ENCODE measurements at places on chromosomes 7 and 10.
A peak's percentile ranks its signal among the peaks of the same experiment; 100 is the strongest.

- DNase-seq, result no peak
Observed at GRCh38 chr7:129540340-129540739, 38.0 kb downstream of the SMKR1 start.

DNA sequence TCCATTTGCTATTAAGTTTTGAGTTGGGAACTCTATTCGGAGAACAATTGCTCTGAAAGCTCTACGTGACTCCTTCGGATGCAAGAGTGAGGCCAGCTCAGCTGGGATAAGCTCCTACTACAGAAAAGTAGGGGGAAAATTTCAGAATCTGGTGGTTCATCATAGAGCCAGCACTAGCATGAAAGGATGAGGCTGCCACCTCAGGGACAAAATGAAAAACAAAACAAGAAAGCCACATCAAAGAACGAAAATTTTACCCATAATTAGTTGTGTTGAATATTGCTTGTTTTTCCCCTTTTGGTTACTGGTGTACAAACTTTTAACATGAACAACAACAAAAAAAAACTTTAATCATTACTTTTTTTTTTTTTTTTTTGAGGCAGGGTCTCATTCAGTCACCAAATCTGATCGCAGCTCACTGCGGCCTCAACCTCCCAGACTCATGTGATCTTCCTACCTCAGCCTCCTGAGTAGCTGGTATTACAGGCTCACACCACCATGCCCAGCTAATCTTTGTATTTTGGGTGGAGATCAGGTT is 39.7 kb upstream of the NFE2L3 start:
- no peak for DNase-seq

DNA sequence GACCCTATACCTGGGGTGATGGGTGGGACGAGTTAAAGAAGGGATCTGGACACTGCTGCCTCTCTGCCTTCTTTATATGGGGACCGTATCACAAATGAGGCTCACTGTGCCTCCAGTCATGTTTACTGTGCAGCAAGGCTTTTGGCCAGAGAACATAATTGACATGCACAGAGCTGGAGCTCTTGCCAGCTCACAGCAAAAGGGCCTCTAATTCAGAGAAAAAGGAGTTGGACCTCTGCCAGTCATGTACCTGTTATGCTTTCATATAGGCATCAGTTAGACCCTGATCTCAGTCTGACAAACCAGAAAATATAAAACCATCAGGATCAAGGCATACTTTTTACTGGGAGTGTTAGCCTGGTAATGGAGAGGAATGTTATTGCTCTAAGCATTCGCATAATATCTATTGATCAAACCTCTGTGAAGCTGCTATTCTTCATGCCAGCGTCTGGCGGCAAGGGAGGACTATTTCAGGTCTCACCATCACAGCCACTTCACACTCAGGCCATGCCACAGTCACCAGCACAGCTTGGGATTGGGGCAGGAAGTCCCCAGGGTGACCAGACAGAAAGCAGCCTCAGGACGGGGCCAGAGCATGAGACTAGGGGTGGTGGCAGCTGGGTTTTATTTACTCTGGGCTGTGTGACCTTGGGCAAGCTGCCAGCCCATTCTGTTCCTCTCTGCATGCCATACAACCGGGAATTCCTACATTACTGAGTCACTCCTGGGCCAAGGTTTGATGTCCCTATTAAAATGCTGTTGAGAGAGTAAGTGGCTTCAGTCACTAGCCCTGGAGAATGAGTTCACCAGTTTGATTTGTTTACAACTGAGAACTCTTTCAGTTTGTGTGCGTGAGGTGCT is 90.1 kb downstream of the NPSR1 start:
- no peak for DNase-seq

- no peak for DNase-seq
Observed at GRCh38 chr7:74479961-74480829, 26.5 kb downstream of the GTF2IRD1 start.

GRCh38 chr7:23470330-23471105 is at the start of gene IGF2BP3:
IGF2BP3 (minus strand) TSS chr7:23470491; CDS start chr7:23470110, 381 bp downstream.
- DNase-seq, result no peak

- DNase-seq, result no peak
Observed at GRCh38 chr10:58918887-58919286, 257.6 kb upstream of the PHYHIPL start.

GRCh38 chr10:130637089-130637676 is 501.0 kb downstream of the GLRX3 start:
- no peak for DNase-seq

DNA sequence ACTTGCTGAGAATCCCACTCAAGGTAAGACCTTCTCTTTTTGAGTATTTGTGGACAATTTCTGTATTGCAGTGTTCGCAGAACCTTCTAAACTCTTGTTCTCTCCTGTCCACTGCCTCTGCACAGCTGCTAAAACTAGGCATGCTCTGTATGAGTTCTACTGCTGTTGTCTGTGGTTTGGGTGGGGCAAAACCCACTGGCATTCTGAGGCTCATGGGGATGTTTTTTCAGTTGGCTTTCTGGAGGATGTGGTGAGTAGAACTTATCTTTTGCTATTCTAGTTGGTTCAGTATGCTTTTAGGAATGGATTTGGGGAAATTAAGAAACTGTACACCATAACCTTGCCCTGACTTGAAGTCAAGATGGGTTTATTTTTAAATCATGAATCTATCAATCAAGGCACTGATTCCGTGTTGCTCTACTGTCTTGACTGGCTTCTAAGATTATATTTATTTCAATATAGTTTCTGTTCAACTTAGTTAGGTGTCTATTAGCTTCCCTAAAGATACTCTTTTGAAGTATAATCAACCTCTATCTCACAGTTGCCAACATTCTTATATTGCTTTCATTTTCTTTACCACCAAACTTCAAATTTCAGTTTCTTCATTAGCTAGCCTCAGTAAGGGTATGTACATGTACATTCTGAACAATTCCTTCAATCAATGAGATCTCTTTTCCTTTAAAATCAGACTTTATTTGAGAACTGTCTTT is 25.0 kb upstream of the C1GALT1 start:
- peak; percentile 22 for DNase-seq

DNA sequence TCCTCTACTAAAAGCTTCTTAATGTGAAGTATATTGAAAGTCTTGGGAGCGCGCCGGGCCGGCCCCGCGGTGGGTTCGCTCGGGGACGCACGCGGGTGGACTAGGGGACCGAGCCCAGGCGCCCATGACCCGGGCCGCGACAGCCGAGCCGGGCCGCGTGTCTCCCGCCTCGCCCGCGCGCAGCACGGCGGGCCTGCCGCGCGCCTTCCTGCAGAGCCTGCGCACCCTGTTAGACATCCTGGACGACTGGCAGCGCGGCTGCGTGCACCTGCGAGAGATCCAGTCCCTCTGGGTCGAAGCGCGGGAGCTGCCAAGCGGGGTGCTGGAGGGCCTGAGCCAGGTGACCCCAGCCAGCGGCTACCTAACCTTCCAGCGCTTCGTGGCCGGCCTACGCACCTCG is 25.4 kb upstream of the ZNF735 start:
- DNase-seq, result no peak

DNA sequence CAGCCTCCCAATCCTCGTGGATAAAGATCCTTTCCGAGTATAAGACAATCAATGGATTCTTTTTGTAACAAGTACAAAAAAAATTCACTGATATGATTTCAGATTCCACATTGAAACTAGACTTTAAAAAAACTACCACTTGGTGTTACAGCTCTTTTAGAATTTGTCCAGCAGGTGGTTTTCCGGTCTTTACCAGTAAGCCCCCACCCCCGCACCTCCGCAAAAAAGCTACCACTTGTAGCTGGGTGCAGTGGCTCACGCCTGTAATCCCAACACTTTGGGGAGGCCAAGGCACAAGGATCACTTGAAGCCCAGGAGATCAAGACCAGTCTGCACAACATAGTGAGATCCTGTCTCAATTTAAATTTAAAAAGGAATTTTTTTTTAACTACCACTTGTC is 19.8 kb downstream of the IGF2BP3 start:
- no peak for DNase-seq

- DNase-seq, result no peak
Observed at GRCh38 chr7:132904209-132904608, 177.7 kb downstream of the CHCHD3 start.

DNA sequence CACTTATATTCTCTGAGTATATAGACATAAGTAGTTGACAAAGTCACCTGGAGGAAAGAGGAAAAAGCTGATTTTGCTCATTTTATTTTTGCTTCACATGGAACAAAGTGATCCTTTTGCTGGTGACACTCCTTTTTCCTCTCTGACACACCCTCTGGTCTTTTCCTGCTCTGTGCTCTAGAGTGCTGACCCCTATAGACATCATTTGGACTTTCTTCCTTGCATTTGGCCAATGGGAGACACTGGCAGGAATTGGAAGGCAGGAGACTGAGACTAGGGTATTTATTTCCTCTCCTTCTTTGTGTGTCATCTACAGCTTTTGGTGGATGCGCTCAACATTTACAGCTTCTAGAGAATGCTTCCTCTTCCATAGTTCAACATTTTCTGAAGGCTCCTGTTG is 1078.1 kb downstream of the SORCS1 start:
- no peak for DNase-seq

GRCh38 chr7:767941-768731 is 41.1 kb upstream of the PRKAR1B start:
- no peak for DNase-seq

GRCh38 chr10:128046156-128046952 is 79.9 kb downstream of the MKI67 start:
- no peak for DNase-seq

DNA sequence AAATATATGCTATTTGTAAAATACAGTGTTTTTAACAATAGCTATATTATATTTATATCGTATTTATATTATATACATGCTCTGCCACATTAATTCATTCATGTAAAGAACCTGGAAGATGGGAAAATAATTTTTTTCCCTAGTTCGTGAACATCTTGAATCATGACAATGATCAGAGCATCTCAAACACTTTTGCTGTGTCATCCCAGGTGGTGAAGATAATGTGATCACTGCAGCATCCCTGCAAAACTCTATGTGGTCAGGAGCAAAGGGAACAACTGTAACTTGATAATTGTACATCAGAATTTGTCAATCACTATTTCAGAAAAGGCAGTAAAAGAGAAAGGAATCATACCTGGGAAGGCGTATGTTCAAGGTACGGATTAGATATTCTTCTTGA is 39.3 kb downstream of the RAPGEF5 start:
- DNase-seq, result no peak

DNA sequence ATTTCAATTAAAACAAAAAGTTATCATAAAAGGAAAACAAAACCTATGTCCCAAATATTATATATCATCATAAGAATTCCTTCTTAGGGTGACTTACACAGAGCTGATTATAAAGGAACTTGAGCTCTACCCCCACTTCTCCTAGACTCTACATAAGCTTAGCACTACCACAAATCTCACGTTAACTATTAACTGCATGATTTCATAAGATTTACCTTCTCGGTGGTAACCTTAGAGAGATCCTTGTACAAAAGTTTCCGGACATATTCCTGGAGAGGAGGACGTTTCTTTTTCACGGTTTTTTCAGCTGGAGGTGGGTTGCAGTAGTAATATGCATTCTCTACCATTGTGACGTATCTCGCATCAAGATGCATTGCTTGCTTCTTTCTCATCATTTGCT is 83.7 kb downstream of the UPF2 start:
- DNase-seq, result no peak

- no peak for DNase-seq
Observed at GRCh38 chr10:60031664-60032063, 125.3 kb upstream of the CCDC6 start.

DNA sequence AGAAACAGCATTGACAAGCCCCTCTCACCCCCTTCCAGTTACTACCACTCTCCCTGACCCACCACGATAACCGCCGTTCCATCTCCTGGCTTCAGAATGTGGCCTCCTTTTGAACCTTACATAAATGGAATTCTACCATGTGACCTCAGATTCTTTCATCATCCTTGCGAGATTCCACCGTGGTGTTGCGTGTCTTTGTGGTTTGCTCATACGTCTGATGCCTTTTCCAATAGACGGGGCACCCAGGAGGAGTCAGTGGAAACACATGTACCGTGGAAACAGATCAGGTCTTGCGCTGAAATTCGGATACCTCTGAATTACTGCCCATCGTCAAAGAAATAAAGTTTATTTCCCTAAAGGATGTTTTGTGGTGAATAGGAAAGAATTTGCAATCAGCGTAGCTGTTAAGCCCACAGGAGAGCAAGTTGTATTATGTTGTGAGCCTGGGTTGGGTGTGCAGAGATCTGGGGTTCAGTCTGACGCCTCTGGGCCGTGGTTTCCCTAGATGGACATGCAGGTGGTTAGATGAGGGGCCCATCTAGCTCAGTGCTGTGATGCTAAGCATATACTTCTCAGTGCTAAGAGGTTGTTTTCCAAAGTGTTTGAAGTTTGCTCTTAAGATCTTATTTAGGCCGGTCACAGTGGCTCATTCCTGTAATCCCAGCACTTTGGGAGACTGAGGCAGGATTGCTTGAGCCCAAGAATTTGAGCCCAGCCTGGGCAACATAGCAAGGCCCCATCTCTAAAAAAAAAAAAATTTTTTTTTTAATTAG is 29.1 kb downstream of the GTF2IRD1 start:
- no peak for DNase-seq

GRCh38 chr7:16169537-16169936 is 251.8 kb downstream of the CRPPA start:
- DNase-seq, result no peak

- DNase-seq, result no peak
Observed at GRCh38 chr10:13346283-13347042, 1.6 kb downstream of the SEPHS1 start.

GRCh38 chr7:72343991-72344390 is 68.1 kb downstream of the CALN1 start:
- DNase-seq, result no peak

DNA sequence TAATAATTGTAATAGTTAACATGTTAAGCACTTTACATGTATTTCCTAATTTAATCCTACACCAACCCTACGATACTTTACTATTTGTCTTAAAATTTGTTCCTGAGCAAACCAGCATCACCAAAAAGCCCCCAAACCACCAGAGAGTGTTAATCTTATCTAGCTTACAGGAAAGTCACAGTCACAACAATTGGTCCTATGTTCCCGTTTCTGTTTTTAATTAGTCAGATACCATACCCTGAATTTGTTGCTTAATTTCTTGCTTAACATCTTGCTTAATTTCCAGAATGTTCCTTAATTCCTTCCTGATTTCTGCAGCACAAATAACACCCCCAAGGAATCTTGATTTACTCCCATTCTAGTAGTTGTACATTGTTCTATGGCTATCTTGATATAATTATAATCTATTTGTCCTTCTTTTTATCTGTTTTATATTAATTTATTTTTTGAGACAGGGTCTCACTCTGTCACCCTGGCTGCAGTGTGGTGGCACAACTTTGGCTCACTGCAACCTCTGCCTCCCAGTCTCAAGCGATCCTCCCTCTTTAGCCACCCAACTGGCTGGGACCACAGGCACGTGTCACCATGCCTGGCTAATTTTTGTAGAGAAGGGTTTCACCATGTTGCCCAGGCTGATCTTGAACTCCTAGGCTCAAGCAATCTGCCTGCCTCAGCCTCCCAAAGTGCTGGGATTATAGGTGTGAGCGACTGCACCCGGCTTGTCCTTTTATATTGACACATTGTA is 6.6 kb upstream of the PDSS1 start:
- DNase-seq, result no peak
